ELF-1 (cell line): ENCODE measurements at places on chromosomes 16 and 17.
A peak's percentile ranks its signal among the peaks of the same experiment; 100 is the strongest.

- no peak for DNase-seq
Measured at GRCh38 chr16:58853854-58854791, 120.0 kb upstream of the GOT2 start.

GRCh38 chr17:30308406-30308805 lies 16.7 kb upstream of the BLMH start:
- no peak for DNase-seq

- no peak for DNase-seq
Measured at GRCh38 chr16:89200850-89201411, 594 bp upstream of the SLC22A31 start.

DNA sequence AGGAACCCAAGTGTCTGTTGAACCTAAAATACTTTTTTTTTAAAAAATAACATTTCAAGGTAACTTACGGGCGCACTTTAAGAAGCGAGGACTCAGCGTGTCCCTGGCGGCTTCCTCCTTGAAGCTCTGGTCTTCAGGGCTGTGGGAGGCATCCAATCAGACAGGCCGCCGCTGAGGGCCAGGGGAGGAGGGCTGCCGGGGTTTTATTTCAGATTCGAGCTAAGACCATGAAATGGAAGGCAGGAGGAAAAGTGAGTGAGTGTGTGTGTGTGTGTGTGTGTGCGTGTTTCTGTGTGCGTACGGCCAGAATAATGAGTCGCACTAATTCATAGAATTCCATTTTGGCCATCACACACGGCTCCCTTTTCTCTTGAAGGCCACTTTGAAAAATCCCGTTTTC lies 41.1 kb downstream of the C16orf78 start:
- no peak for DNase-seq

DNA sequence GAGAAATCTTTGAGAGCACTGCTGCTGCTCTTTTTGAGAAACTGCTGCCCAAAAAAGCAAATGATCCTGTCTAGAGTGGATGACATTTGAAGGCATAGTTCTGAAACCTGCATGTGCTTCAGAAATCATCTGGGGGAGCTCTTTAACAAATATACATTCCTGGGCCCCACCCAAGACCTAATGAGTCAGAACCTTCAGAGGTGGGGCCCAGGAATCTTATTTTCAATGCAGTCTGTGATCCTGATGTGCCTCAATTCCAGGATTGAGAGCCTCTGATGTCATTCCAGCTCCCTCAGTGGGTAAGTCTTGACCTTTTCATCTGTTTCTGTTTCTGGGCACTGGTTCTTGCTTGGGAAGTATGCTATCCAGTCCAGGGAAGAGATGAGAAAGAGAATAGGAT lies 42.3 kb downstream of the HNF1B start:
- no peak for DNase-seq

DNA sequence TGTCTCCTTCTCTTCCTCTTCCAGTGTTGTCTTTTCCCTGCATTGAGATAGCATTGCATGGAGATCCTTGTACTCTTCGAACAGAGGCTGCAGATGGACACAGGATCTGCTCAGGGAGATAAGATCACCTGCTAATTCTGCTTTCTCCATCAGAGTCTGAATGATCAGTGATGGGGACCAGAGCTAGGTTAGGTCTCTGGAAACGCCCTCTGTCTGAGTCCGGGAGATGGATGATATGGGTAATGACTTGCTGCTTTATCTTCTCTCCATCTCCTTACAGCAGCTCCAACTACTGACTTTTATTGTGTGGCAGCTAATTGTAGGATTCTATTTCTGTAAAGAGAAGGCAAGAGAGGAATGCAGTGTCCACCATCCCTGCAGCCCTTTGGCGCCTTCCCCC lies 435.6 kb downstream of the WWOX start:
- DNase-seq, result peak; percentile 63

GRCh38 chr16:4067262-4068001 lies 48.8 kb downstream of the ADCY9 start:
- no peak for DNase-seq

- no peak for DNase-seq
Measured at GRCh38 chr17:61209106-61209439, 190.6 kb upstream of the TBX2 start.

GRCh38 chr16:11420895-11421294 lies 75.6 kb downstream of the RMI2 start:
- DNase-seq, result no peak

- DNase-seq, result no peak
Measured at GRCh38 chr16:14125708-14126107, 54.6 kb downstream of the MRTFB start.

DNA sequence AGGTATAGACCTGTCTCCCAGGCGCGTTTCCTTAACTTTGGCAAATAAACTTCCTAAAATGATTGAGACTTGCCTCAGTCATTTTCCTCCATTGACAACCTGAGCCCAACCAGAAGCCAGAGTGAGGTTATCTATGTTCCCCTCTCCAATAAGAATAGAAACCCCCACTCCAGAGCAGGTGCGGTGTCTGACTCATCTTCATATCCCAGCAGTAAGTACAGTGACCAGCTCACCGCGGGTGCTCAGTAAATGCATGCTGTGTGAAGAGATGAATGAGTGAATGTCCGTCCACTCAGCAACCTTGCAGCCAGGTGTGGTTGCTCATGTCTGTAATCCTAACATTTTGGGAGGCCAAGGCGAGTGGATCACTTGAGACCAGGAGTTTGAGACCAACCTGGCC lies 19.5 kb upstream of the CD300E start:
- no peak for DNase-seq

GRCh38 chr17:10210151-10210574 lies 11.8 kb upstream of the GAS7 start:
- DNase-seq, result peak; percentile 92

DNA sequence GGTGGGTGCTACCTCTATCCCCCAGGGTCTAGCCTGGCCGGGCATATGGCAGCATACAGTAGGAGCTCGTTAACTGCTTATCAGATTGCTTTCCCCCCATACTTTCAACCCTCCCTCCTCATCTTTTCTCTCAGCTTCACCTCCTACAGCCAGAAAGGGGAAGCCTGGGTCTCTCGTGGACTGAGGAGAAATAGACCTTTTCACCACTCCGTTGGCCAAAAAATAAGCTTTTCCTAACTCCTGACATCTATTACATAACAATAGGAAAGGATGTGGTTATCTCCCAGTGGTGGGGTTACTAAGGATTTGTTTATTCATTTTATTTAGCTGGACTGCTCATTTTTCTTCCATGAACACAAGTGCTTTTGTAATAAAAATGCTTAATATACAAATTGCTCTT lies 9.0 kb upstream of the CXCL16 start:
- DNase-seq, result no peak

- no peak for DNase-seq
Measured at GRCh38 chr17:66750116-66750515, 84.8 kb upstream of the CACNG5 start.

DNA sequence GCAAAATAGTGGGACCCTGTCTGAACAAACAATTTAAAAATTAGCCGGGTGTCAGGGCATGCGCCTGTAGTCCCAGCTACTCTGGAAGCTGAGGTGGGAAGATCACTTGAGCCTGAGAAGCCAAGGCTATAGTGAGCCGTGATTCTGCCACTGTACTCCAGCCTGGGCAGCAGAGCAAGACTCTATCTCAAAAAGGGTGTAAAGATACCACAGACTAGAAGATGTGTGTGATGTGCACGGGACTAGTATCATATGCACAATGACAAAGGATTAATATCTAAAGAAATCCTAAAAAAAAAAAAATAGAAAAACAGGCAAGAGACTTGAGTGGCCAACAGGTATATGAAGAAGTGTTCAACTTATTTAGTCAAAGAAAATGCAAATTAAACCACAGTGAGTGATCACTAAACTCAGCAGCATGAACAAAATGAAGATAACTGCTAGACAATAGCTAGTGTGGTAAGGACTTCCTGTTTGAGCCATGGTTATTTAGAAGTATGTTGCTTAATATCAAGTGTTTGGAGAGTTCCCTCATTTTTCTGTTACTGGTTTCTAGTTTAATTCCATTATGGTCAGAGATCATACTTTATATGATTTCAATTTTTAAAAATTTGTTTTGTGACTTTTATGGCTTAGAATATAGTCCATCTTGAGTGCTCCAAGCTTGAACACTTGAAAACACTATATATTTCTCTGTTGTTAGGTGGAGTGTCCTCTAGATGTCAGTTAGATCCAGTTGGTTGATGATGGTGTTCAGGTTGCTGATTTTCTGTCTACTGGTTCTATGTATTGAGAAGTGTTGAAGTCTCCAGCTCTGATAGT lies 14.7 kb upstream of the SLX4 start:
- no peak for DNase-seq

DNA sequence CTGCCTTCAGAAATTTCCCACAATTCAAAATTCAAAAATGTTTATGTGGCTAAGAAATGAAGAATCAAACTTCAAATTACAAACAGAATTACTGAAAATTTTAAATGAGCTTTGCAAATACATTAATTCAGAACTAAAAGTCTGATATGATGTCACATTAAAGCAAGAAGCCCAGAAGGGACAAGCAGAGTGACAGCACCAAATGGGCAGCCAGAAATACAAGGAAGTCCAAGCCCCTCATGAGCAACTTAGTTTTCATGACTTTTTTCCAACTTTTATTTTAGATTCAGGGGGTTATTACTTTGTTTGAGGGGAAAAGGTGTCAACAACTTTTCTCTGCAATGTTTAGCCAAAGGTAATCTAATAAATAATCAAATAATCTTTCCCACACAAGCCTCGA lies 21.5 kb downstream of the UBE2G1 start:
- DNase-seq, result no peak

- DNase-seq, result no peak
Measured at GRCh38 chr17:987931-988330, 8.4 kb upstream of the NXN start.

- DNase-seq, result no peak
Measured at GRCh38 chr17:62955841-62956352, 10.1 kb upstream of the TANC2 start.

DNA sequence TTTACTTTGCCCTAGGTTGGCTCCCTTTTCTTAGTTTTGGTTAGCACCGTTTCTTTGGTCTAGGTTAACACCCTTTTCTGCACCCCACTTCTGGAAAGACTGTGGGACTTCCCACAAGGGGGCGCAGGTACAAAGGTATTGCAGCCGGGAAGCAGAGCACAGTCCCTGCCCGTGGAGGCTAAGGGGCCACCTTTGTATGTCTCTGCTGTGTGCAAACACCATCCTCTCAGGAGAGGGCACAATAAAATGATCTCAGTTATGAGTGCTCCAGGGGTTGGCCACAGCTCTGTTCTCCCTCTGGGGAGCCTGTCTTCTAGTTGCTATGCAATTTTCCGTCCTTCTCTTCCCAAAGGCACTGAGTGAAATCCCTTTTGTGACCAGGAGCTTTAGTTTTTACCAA lies 28.4 kb upstream of the TMC5 start:
- peak; percentile 62 for DNase-seq

GRCh38 chr17:55451203-55451641 lies 29.6 kb upstream of the MMD start:
- DNase-seq, result no peak

GRCh38 chr16:65105171-65105570 lies 16.7 kb downstream of the CDH11 start:
- DNase-seq, result no peak

- no peak for DNase-seq
Measured at GRCh38 chr16:49259330-49259729, 22.3 kb downstream of the CBLN1 start.

DNA sequence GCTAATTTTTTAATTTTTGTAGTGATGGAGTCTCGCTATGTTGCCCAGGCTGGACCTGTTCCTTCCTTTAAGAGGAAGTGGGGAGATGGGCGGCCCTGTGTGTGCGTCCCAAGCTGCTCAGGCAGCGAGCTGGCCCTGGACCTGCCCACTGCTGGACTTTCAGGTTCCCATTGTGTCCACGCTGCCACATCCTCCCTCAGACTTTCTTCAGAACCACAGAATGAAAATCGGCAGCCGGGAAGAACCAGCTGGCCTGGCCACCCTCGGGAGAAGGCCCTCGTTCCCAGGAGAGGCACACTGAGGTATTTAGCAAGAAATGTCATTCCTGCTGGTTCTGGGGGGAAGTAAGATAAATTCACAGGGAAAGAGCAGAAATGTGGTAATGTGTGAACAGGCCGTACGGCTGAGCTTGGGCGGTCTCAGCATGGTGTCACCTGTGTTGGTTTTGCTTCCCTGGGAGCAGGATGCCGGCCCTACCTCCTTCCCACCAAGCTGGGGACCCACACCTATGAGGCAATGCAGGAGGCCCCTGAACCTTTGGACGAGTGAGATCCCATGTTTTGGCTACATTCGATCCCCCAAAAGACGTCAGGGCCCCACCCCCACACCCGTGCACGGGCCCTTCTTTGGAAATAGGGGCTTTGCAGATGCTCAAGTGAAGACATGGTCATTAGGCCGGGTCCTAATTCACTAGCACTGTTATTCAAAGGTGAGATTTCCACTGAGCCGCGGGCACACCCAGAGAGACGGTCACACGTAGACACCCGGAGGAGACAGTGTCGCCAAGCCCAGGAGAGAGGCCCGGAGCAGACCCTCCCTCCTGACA lies 35.9 kb upstream of the ZNF469 start:
- no peak for DNase-seq

GRCh38 chr17:35428229-35428628 lies 4.1 kb downstream of the SLFN12 start:
- DNase-seq, result no peak

DNA sequence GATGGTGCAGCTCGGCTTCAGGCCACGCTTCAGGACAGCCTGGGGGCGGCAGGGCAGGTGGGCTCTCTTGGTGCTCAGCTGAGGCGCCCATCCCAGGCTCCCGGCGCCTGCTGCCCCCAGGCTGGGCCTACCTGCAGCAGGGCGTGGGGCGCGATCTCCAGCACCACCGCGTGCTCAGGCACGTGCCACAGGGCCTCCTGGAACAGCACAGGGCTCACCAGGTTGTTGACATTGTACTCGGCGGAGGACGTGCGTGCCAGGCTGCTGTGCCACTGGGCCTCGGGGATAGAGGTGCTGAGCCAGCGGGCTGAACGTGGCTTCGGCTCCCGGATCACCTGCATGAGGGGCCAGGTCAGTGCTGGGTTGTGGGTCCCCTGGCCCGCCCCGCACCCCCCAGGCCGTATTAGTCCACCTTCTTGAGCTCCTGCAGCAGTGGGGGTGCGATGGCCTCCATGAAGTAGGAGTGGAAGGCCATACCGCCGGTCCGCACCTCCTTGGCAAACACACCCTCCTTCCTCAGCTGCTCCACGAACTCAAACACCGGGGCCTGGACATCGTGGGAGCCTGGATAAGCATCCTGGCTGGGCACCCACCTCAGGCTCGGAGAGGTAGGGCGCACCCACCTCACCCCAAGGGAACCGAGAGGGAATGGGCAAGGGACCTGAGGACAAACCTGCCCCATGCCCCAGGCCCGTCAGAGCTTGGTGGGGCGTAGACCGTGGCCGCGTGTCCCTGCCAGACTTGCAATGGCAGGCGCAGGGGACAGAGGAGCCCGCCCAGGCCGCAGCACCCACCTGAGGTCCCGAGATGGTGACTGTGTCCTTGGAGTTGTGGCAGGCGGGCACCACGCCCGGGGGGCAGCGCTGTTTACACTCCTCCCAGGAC lies 9.0 kb downstream of the FASN start:
- DNase-seq, result no peak
